ENCODE measurements at places on chromosomes 7 and 10.

- no peak for DNase-seq
Observed at GRCh38 chr7:117686311-117686935, 186.8 kb downstream of the CTTNBP2 start.

DNA sequence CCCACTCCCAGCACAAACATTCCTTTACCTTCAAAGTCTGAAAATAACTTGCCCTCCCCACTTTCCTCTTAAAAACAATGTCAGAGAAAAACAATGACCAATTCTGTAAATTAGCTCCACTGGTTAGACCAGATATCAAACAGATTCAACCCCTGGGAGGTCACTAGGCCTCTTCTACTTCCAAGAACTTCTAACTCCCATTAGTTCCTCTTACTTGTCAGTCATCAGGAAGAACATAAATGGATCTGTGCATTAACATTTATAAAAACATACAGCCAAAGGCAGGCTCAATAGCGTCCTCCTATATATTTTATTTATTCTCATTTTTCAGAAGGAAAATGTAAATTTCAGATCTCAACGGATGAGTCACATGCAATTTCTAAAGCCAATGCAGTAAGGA lies 2.2 kb downstream of the ELAPOR2 start:
- DNase-seq, result no peak

- no peak for DNase-seq
Observed at GRCh38 chr7:80128918-80129317, 5.7 kb upstream of the GNAI1 start.

GRCh38 chr10:114181971-114182370 lies 2.8 kb downstream of the TDRD1 start:
- no peak for DNase-seq

GRCh38 chr7:25857376-25858067 lies 294.5 kb upstream of the NFE2L3 start:
- DNase-seq, result no peak

DNA sequence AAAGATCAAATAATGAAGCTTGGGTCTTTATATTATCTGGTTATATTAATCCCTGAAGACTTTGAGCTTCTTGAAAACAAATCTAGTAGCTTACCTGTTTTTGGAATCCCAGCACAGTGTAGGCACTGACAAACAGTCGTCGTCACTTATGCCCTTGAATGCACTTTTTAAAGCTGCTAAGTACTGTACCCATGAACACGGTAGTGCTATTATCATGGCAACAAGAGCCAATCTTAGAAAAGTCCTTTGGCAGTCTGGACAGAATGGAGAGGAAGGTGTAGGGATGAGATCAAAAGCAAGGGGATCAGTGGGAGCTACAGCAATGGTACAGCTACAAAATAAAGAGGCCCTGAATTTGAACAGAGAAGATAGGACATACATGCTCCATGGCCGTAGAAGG lies 9.4 kb downstream of the SLC25A13 start:
- no peak for DNase-seq

All from GM13977 (cell line).